ENCODE measurements at places on chromosomes 5 and 9.

DNA sequence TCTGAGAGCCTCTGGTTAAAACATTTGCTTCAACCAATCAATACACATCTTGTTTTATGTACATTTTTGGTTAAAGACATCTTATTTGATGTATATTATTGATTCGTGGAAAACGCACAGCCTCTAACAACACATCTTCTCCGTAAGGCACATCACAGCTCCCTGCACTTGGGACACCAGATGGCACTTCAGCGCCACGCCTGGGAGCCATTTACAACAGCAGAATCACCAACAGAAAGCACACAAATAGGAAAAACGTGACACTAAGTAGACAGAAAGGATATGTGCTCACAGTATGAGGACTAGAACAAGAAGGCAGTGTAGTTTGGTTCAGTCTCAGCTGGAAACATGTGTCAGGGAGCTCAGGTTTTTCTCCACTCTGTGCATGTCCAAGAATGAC, 199.7 kb downstream of the ROR2 start:
- peak; percentile 58 for DNase-seq

GRCh38 chr9:114504341-114505186, 709 bp downstream of the WHRN start:
- no peak for DNase-seq

- DNase-seq, result no peak
These were observed 1.8 kb upstream of the PROB1 start for GRCh38 chr5:139396691-139397090.

DNA sequence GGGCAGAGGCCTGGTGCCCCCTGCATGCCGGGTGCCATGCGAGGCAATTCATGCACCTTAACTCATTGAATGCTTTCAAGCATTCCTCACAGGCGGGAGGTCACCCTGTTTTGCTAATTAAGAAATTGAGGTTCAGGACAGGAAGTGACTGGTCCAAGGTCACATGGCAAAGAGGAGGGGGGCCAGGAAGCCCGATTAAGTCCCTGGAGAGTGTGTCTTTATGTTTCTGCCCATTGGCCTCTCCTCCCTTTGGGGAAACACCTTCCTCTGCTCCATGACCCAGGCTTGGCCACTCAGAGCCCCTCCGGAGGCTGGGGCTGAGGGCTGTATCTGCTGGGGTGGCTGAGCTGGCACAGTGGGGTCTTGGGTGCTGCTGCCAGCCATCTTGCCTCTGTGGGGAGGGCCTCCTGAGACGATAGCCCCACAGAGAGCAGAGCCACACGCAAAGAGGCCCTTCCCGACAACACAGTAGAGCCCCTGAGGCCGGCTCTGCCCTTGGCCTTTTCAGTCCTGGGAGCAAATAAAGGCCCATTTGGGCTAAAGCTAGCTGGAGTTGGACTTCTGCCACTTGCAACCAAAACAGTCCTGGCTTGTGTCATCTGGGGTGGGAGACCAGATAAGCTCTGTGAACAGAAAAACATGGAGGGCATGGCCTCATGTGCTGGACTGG, 90.8 kb upstream of the NEURL1B start:
- DNase-seq, result no peak

DNA sequence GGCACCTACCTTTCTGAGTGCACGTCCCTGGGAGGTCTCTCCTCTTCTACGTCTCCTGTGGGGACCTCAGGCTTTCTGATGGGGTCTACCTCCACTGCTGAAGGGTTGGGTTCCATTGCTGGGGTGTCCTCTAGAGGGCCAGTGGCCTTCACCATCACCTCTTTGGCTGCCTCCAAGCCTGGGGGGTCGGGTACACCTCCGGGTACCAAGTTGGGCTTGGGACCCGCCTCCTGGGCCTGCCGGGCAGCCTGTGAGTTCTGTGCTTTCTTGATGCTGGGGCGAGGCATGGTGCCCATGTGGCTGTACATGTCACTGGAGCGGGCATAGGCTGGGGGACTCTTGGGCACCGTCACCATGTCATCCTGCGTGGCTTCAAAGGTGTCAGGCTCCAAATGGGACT, 4.5 kb downstream of the SH2D3C start:
- no peak for DNase-seq

GRCh38 chr9:110752766-110753165, 84.2 kb downstream of the MUSK start:
- DNase-seq, result no peak

DNA sequence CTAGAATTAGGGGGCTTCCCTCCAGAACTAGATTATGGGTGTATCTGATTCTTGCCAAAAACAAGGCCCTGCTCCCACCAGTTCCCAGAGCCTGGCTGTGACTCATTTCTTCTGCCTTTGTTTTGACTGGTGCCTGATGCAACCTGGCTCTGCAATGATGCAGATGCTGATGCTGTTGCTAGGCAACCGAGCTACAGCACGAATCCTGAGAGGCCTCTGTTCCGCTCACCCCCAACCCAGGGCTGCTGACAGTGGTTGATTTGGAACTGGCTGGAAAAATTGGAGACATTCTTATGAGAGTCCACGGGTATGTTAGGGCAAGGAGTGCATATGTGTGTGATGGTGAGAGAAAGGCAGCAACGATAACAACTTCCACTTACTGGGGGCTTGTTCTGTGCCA, 100.3 kb downstream of the NSG2 start:
- no peak for DNase-seq

DNA sequence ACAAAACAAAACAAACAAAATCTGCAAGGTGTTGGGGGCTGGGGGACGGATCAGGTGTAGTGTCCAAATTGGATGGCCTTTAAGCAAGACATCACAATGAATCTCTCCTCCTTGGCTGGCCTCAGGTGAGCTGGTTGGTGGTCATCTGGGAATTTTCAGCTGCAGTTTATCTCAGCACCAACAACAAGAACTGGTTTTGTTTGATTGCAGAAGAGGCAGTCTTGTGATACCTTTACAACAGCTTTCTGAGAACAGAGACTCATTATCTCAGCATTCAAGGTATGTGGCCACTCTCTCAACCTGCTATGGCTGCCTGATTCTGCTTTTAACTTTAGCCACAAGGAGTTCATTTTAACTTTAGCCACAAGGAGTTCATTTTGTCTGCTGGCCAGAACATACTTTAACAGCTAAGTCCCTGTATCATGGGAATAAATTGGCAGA, 1543.4 kb downstream of the EFNA5 start:
- no peak for DNase-seq

- DNase-seq, result no peak
These were observed 97.0 kb downstream of the FOXD1 start for GRCh38 chr5:73351593-73351992.

- no peak for DNase-seq
These were observed 199.3 kb downstream of the DMRTA1 start for GRCh38 chr9:22645893-22646292.
